ENCODE measurements at places on chromosomes 7 and 10.

DNA sequence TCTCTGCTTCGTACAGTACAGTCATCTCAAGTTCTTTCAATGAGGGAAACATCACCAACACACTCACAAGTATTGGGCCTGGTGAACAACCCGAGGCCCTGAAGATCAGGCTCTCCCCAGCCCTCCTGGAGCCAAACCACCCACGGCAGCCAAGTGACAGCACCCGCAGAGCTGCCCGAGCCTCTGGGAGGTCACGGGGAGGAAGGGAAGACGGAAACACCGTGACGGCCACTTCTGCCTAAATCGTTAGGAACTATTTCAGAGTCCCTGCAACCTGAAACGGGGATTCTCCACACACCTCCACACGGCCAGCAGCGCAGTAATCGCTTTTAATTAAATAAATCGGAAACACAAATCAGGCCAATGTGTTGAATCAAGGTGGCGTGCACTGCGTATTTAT is 222.6 kb downstream of the MAD1L1 start:
- no peak for DNase-seq

DNA sequence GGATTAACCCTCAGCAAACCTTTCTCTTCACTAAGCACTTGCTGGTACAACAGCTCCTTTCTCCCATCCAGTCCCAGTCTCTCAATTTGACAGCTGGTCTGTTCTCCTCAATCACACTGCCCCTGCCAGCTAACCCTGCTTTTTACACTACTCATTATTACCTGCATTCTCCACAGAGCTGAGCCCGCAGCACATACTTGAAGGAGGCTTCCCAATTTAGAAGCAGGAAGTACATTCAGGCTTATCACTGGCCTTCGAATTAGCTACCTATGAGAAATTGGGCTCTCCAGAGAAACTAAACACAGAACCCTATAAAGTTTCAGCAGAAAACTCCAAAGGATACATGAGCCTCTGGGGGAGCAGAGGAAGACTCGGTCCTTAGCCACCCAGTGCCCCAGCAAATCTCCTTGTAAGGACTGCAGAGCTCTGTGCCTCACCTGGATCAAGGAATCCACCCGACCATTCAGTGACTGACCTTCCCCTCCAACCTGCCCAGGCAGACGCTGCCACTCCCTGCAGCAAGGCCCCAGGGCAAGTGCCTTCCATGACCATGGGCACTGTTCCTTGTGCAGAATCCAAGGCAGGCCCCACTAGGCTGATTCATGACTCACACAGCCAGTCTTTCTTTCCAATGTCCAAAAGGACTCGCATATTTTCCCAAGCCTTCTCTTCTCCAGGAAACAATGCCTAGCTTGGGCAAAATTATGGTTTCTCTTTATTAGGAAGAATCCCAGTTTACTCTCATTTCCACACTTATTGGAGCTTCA is 68.0 kb downstream of the VOPP1 start:
- DNase-seq = no peak

- no peak for DNase-seq
These were observed 56.4 kb downstream of the CYCS start for GRCh38 chr7:25068502-25069213.

DNA sequence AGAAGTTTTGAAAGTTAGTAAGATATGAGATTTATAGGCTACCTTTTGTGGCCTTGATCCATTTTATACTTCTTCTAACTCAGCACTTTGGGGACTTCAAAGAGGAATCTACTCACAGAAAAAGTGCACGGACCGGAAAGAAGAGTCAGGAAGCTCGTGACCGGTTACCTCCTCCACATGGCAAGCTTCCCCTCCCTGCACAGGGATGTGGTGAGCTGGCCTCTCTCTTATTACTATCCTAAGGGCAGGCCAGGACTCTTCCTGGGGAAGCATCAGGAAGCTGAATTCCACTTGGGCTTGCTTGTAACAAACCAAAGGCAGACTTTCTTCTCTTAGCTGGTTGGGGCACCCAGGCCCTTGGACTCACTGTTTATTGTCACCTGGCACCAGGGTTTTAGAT is 170.8 kb upstream of the GLI3 start:
- no peak for DNase-seq

DNA sequence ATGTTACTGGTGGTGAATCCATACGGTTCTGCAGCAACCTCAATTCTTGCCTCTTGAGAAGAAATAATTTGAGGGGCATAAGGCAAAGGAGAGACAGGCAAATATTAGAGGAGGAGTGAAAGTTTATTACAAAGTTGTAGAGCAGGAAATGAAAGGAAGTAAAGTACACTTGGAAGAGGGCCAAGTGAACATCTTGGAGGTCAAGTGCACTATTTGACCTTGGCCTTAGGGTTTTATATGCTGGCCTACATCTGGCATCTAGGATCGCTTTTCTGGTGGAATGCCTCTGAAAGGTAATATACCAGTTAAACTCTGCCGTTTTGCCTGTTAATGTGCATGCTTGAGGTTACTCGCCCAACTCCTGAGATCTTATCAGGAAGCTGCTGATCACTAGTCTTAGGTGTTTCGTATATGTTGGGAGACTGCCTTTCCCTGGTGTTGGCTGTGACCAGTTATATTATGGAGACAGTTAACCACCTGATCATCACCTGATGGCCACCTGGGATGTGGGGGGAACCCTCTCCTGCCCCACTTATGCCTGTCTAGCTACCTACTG is 66.1 kb upstream of the CYP2C18 start:
- DNase-seq = no peak

- no peak for DNase-seq
These were observed 16.2 kb upstream of the PAX2 start for GRCh38 chr10:100728928-100729861.

DNA sequence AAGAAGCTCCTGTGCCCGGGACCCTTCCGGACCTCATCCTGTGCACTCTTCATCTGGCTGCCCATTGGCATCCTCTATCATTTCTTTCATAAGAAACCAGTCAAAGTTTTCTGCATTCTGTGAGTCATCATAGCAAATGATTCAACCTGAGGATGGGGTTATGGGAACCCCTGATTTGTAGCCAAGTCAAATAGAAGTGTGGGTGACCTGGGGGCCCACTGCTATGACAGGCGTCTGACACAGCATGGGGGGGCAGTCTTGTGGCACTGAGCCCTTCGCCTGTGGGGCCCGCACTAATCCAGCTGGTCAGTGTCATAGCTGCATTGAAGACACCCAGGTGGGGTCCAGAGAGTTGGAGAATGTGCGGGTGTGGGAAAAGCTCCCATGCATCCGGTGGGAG is 230.4 kb downstream of the USP6NL start:
- DNase-seq = no peak

DNA sequence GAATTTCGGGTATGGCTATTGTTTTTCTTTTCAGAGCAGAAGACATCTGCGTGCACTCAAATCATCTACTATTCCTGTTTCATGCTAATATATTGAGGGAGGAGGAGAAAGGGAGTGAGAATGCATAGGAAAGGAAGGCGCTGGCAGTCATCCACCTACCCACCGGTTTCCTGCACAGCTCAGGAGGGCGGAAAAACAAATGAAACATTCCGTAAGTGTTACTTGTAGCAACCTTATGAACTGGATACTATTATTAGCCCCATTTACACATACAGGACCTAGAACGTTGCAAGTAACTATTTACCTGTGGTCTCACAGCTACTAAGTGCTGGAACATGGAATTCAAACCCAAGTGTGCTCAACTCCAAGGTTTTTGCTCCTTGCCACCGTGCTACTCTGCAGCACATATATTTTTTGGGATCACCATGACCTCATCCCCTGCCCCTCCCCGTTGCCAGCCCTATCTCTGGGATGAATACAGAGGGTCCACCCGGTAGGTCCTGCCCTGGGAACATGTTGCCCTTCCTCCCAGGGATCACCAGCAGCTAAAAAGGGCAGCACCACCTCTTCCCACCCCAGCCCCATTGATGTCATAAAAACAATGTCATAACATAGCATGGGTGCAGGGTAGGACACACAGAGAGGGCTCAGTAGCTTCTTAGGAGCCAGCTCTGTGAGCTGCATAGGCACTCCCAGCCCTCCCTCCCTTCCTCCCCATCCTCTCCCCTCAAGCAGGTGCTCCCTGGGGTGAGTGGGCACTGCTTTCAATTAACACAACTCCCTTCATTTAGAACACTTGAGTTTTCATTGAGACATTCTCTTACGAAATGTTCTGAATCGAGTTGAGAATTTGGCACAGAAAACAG is 16.9 kb downstream of the GFRA1 start:
- no peak for DNase-seq

- DNase-seq = no peak
These were observed 16.7 kb downstream of the MMRN2 start for GRCh38 chr10:86940677-86941076.

GRCh38 chr10:48604991-48605508 is at the start of gene ARHGAP22:
Gene ARHGAP22, minus strand, starts transcription at chr10:48605073. Its CDS starts 277 bp downstream, at chr10:48604796.
- no peak for DNase-seq

DNA sequence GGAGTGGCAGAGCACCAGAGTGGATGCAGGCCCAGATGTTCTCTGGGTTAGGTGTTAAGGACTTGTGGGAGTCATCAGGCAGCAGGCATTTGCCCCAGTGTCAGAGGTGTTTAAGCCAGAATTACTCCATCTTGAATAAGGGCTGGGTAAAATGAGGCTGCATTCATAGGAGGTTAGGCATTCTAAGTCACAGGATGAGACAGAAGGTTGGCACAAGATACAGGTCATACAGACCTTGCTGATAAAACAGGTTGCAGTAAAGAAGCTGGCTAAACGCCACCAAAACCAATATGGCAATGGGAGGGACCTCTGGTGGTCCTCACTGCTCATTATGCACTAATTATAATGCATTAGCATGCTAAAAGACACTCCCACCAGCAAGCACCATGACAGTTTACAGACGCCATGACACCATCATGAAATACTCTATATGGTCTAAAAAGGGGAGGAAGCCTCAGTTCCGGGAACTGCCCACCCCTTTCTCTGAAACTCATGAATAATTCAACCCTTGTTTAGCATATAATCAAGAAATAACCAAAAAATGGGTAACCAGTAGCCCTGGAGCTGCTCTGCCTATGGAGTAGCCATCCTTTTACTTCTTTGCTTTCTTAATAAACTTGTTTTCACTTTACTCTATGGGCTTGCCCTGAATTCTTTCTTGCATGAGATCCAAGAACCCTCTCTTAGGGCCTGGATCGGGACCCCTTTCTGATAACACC is 882 bp upstream of the LRRC61 start:
- DNase-seq = no peak

DNA sequence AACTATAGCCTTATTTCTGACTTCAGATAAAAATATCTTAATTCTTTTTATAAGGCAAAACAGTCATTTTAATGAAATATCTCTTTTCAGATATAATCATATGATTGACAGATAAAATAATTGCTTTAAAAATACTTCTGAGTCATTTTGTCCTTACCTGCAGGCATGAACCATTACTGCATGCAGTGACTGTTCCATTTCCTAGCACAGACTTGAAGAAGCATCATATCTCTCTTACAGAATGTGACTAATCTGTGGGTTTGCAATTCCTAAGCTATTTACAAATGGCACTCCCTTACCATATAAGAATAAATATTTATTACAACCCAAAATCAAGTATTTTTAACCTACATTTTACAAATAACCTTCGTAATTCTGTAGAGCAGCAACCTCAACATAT is 120.7 kb downstream of the SRPK2 start:
- no peak for DNase-seq

DNA sequence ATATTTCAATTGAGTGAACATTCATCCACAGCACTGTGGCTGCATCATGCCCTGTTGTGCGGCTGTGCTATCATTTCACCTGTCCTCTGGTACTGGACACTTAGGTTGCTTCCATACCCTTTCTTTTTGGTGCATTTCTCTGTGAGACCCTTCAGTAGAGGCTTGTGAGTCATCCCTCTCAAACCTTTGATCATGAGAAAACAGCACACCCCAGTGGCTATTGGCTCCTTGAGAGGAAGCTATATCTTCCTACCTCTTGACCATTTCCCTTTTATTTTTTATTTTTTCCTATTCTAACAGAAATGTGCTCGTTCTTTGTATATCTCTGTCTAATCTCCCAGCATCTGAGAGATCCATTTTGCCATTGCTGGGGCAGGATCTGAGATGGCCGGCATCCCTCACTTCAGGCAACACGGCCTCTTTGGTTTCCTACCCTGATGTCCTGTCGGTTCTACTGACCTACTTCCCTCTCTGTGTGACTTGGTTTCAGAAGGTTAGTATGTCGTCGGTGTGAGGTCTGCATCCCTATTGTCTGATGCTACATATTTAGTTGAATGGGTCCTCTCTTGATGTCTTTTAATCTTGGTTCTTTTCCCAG is 23.8 kb upstream of the PIK3AP1 start:
- DNase-seq = no peak

GRCh38 chr7:121510858-121511482 is 114.9 kb upstream of the FAM3C start:
- no peak for DNase-seq

DNA sequence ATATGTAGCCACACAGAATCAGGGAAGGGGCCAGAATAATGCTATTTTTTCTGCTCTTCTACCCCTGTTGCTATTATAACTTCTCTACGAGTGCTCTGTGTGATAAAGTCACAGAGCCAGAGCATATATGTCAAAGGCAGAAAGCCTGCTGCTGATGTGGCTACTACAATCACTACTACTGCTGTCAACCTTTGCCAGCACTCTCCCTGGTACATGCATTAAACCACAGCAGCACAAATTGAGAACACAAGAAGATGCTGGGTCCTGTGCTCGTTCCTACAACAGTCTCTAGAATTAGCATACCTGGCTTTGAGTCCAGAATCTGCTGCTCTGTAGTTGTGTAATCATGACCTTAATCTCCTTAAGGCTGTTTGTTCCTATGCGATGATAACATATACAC is 108.6 kb downstream of the SEMA3A start:
- DNase-seq = no peak

- no peak for DNase-seq
These were observed 455.6 kb upstream of the COBL start for GRCh38 chr7:51772190-51772589.

DNA sequence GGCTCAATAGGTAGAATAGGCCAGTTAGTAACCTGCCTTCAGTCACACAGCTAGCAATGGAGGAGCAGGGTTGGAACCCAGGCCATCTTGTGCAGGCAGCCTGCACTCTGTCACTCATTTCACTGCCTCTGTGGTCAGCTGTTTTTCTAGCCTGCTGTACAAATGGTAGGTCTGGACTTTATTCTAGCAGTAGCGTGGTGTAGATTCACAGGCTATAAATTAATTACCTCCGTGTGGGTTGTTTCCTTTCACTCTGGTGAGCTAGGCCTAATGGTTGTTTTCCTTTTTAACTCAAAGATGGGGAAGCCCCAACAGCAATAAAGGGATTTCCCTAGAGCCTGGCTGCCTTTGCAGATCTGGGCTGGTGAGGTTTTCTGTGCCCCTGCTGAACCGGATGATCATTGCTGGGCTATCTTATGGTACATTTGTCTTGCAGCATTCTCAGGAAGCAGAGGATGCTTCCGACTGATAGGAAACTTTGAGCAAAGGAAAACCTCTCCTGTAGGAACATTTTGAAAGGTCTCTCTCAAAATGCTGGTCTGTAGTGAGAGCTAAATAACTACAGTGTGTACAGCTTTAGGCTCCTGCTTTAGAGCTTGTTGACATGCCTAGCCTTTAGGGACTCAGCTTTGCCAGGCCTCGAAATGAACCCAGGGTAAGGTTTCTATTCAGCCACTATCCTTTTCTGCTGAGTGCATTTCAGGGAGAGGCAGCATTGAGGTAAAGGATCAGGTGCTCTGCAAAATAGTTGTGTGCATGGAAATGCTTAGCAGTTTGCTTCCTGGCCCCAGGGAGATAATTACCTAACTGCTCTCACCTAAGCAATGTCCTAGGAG is 157.4 kb downstream of the ST7 start:
- no peak for DNase-seq

GRCh38 chr7:43791665-43792064 is 33.2 kb downstream of the BLVRA start:
- no peak for DNase-seq

Measured in activated T-helper 1 cell treated with anti-CD3 and anti-CD28 coated beads, Interleukin-2, amount 50 U/mL, for 16 hours (primary cell).